ENCODE measurements at places on chromosomes 11 and 22.

- DNase-seq: no peak
Measured at GRCh38 chr11:71458146-71459070, 5.4 kb downstream of the NADSYN1 start.

DNA sequence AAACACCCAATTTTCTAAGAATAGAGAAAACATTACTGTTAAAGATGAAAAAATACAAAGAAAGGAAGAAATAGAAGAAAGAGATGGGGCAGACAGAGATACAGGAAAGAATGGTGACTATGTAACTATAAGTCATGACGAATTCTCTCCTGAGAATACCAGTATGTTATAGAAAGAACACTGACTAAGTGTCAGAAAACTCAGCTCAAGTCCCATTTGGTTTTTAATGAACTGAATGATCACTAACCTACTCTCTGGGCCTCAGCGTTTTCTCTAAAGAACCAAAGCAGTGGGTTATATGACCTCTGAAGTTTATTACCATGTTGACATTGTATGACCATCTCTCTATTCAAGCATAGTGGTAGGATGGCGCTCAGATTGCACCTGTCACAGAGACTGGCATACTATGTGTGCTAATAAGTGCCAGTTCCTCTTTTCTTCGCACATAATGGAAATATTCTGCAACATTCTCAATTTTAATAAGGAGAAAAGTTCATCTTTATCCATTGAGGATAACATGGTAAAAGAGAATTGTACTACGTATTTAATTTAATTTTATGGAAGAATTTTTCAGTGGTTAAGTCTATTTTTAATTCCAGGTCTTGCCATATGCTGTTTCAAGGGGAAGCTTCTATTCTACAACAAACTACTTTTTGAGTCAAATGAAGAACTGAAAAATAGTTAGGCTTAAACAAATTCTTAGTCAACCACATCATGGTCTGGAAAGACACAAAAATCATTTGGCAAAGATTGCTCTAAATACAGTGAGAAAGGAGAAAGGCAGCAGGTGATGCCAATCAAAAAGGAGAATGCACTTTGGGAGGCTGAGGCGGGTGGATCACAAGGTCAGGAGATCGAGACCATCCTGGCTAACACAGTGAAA, 25.0 kb upstream of the EED start:
- DNase-seq: no peak

DNA sequence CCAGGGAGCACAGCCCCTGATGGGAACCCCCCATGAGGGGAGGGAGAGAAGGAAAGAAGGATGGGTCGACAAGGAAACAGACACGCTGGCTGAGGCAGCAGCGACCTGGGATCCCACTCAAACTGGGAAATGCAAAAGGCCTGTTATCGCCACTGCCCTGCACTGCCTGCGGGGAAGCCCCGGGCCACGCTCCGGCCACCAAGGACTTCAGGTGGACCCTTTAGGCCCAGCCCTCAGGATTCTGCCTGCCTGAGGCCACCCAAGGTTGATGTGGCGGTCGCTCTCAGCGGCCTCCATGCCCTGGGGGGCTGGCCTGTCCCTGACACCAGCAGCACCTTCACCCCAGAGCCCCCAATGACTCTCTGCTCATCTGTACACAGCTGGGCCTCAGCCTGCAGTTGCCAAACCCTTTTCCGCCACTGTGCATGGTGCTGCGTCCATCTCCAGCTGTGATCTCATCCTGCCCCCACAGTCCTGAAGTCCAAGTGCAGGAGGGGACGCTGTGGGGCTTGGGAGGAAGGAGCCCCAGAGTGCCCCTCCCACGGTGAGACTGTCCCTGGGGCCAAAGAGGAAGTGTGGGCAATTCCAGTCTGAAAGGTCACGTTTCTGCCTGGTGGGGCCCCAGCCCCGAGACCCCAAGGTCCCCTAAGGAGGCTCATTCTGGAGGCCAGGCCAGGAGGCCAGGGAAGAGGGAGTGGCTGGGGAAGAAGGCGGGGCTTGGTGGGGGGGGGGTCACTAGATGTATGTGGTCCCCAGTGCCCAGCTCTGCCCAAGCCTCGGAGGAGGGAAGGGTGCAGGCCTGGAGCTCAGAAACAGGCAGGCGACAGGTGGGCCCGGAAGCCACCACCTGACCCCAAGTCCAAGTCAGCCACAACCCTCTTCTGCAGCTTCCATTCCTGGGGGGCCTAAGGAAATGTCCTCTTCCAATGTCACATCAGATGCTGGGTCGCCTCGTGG, 31.6 kb downstream of the OSBPL5 start:
- DNase-seq: no peak

DNA sequence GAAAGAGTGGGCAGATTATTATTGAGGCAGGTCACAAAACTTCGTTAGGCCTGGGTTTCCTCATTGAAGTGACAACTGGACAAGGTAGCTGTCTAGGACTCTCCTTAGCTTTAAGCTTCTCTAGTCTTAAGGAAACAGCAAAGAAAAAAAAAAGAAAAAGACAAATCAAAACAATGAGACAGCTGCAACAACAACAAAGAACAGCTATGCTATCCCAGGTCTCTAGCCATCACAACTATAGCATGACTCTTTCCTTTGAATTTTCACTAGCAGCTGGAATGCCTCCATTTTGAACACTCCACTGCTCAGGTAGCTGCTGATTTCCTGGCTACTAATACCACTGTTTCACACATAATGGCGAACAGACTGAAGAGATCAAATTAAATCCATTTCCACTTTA, 302.4 kb upstream of the SORL1-AS1 start:
- DNase-seq: no peak

GRCh38 chr11:69664103-69664775, 10.9 kb downstream of the LTO1 start:
- no peak for DNase-seq

GRCh38 chr11:10303558-10304363, 1.1 kb upstream of the ADM start:
- peak; percentile 80 for DNase-seq

GRCh38 chr22:30568137-30568805, 6.2 kb downstream of the GAL3ST1 start:
- DNase-seq: no peak

DNA sequence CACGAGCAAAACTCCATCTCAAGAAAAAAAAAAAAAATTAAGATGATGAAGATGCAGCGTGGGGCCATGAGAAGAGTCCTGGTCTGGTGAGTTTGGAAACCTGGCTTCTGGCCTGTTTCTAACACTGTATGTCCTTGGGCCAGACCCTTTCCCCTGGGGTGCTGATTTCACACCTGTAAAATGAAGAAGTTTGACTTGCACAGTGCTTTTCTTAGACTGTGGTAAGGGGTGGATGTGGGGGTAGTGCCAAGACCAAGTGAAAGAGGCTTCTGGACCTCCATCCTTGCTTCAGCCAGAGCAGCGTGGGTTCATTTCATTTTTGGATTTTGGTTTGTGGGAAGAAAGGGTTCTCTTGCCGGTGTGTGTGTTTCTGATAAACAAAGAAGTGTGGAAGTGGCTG, 42.1 kb downstream of the PTPRJ start:
- no peak for DNase-seq

DNA sequence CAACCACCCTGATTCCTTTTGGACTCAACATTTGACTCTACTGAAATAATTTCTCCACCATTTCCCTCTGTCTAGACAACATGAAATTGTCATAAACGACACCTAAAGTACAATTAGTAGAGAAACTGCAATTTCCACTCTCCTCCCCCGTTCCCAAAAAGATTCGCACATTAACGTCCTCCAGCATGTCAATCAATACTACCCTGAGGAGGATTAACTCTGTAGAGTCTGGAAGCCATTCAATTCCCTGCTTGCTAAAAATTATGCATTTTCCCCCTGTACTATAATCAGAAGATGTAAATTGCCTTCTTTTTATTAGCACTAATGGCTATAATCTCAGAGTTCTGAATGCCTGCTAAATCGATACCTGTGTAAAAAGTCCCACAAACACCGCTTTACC, 70.5 kb downstream of the AMBRA1 start:
- DNase-seq: no peak

DNA sequence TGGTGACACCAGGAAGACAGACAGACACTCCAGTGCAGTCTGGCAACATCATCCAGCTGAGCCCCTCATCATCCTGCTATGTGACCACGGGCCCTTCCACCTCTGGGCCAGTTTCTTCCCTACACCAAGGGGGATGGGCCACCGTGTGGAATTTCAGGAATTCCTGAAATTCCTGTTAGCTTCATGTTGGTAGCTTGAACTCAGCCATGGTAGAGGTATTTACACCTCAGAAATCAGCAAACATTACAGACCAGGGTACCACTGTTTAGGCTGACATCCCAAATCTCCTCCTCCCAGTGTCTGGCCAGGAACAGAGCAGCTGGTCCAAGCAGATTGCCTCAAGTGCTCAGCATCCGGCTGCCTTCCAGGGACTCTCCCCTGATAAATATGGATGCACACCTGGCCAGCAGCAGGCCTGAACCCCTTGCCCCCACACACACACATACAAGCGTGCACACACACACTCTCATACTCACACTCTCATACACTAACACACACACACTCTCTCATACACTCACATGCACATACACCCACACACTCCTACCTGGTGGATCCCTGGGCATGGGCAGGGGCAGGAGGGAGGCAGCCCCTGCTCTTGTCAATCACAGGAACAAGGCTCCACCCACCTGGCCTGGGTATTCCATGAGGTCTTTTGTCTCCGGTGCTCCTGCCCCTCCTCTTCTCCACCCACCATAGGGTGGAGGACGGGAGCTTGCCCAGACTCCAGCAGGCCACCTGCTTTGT, 85.2 kb downstream of the BUD13 start:
- DNase-seq: no peak

DNA sequence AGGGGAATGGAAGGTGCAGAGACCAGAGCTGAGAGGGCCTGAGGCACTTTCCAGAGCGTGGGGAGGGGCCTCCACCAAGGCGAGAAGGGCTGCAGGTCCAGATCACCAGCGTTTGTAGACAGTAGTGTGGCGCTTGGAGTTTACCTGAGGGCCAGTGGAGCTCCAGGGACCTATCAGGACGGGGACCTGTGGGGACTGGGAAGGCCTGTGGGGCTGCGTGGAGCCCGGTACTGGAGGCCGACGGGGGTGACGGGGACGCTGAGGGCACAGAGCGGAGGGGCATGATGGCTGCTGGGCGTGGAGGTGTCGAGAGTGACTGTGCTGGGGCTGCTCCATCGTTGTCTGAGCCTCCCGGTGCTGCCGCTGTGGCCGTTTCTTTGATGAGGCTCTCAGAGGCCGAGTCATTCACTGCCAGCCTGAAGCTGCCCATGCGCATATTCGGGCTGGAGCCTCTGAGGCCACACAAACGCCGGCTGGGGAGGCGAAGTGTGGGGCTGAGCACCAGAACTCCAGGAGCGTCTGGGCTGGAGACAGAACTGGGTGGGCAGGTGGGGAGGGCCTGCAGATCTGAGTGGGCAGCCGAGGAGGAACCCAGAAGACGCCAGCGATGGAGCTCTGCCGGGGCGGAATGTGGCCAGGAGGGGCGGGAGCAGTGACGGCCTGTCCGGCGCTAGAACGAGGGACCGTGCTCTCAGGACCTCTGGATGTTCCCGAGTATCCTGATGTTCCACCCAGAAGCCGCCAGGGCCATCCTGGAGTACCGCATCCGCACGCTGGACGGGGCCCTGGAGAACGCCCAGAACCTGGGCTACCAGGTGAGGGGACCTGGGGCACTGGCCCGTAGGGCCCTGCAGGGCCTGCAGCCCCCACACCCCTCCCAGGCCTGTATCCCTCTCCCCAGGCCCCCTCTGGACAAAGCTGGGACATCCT, 2.6 kb downstream of the PGGHG start:
- no peak for DNase-seq

GRCh38 chr22:49892226-49892899, 25.9 kb downstream of the ALG12 start:
- no peak for DNase-seq

GRCh38 chr22:46738647-46739093, 618 bp upstream of the CERK start:
- peak; percentile 33 for DNase-seq

GRCh38 chr22:17074648-17075002, 10.2 kb upstream of the IL17RA start:
- peak; percentile 37 for DNase-seq

DNA sequence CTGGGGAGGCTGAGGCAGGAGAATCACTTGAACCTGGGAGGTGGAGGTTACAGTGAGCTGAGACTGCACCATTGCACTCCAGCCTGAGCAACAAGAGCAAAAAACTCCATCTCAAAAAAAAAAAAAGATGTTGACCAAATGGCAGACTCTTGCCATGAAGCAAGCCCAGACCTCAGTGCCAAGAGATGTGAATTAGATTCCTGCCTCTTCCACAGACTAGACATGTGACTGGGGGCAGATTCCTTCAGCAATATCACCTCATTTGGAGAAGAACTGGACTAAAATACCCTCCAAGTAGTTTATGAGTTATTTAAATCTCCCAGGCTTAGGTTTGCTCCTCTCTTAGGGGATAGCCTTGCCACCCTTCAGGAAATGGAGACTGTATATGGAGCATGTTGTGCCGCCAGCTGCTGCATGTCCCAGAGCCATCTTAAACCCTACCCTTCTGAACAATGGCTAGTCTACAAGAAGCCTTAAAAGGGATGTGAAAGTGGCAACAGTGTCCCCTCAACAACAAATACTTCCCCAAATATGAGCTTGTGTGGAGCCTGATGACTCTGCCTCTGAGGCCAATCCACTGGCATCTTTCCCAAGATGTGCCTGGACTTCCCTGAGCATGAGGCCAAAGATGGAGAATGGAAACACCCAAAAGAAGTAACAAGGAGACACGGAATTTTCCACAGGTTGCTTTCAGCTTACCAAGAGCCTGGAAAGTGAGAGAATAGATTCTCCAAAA, 763 bp upstream of the MS4A7 start:
- no peak for DNase-seq

DNA sequence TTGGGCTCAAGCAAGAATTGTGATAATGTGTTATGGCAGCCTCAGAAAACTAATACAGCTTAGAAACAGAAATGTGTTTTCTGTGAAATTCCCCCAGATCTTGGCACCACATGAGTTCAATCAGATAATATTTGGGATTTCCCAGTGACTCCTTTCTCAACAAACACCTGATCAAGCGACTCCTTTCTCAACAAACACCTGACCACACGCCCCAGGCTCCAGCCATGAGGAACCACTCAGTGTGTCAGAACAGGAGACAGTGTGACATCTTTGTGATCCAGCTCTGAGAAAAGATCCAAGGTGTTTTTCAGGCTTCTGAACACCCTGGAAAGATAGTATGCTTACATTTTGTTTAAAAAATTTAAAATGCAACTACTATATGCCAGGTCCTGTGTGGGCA, 1.9 kb upstream of the UVRAG start:
- DNase-seq: peak; percentile 33

Measured in renal cortical epithelial cell (primary cell).